ENCODE measurements at places on chromosomes 16 and 17. TPM values are rescaled to one million over a fixed set of nuclear protein-coding genes. Genes with fewer than 3 reads are reported as not detected.

GRCh38 chr16:83674931-83675535, 132.7 kb upstream of the HSBP1 start:
- DNase-seq, result no peak

DNA sequence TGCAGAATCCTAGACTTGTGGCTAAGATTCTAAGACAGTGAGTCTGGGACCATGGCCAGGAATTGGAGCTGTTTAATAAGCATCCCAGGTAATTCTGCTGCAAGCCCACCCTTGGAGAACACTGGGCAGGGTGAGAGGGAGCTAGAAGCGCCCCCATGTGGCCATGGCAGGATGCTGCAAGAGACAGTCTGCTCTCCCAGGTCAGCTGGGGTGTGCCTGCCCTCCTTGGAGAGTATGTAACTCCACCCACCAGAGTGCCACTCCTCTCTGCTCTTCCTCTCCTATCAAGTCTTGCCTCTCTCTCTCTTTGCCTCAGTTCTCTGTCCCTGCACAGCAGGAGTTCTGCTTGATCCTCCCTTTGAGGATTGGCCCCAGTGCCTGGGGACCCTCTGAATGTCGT, 14.9 kb downstream of the RCVRN start:
- DNase-seq, result no peak

The KRT33A gene
- not detected for total RNA-seq

GRCh38 chr17:76405607-76405966, 21.2 kb downstream of the SPHK1 start:
- no peak for DNase-seq

The NPIPA2 gene
- 6.6 TPM for total RNA-seq

DNA sequence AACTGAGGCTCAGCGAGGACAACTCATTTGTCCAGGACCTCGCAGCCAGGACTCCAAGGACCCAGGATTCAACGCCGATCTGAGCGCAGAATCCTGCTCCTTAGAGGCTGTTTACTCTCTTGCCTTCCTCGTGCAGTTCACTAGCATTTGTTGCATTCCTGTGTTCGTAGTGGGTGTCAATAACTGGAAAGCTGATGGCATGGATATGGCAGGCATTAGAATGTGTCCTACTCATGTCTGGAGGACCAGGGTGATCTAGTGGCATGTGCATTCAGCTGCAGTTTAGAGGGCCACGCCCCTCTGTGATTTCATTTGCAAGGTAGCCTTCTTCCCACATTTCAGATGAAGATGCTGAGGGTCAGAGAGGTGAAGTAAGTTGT, 510 bp downstream of the CRISPLD2 start:
- DNase-seq, result no peak

The PRR29 gene
- total RNA-seq, result 0.16 TPM

The MT1G gene
- 995 TPM for total RNA-seq

DNA sequence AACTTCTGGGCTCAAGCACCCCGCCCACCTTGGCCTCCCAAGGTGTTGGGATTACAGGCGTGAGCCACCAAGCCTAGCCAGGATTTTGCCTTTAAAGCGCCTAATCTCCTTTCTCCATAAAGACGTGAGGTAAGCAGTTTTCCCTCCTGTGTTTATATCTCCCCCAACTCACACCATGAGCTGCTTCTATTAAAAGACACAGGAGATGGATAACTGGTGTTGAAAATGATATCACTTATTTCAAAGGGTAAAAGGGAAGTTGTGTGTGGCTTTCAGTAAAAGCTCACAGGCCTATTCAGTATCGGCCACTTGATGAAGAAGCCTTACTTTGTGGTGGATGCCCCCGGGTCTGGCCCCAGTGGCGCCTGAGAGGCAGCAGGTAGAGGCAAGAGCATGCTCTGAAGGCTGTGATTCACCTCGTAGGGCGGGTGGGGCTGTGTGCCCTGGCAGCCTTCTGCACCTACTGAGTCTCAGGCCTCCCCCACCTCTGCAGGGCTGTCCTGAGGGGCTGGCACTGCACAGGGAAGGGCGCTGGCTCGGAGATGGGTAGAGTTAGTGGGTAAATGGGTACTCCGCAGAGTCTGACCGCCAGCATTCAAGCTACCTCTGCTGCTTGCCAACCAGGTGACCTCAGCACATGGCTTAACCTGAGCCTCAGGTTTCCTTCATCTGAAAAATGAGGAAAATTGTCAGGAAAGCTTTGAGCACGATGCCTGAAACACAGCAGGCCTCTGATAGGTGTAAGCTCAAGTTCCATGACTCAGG, 146.8 kb downstream of the CLEC16A start:
- DNase-seq, result no peak

DNA sequence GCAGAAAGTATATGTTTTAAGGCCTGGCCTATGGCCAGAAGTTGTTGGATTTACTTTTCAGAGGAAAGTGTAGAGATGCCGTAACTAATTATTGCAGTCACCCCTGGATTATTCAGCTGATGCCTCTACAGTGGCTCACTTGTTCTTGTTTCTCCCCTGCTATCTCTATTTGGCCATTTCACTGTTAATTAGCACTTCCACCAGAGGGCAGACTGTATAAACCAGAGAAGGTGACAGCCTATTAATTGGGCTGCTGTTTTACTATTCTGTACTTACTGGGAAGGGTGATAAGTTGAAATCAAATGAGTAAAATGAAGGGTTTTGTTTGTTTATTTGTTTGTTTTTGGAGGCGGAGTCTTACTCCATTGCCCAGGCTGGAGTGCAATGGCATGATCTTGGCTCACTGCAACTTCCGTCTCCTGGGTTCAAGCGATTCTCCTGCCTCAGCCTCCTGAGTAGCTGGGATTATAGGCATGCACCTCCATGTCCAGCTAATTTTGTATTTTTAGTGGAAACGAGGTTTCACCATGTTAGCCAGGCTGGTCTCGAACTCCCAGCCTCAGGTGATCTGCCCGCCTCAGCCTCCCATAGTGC, 66.0 kb downstream of the CDK12 start:
- DNase-seq, result no peak

- DNase-seq, result no peak
Measured at GRCh38 chr16:74716355-74716754, 15.7 kb upstream of the MLKL start.

The RNF222 gene
- not detected for total RNA-seq

The RMI2 gene
- 46.3 TPM for total RNA-seq

- no peak for DNase-seq
Measured at GRCh38 chr16:85017151-85017550, 5.8 kb upstream of the ZDHHC7 start.

GRCh38 chr17:17667231-17667630, 14.0 kb upstream of the RAI1 start:
- no peak for DNase-seq

- peak; percentile 63 for DNase-seq
Measured at GRCh38 chr16:381789-382717, at the start of gene PGAP6. TSS of gene PGAP6 (minus strand) at chr16:381978. CDS start at chr16:381821, 157 bp downstream.

GRCh38 chr17:81527591-81528383, at the start of gene FSCN2:
TSS of gene FSCN2 (plus strand) at chr17:81528377. CDS start at chr17:81528532, 155 bp downstream.
- no peak for DNase-seq

The KCNH4 gene
- total RNA-seq, result 0.07 TPM

DNA sequence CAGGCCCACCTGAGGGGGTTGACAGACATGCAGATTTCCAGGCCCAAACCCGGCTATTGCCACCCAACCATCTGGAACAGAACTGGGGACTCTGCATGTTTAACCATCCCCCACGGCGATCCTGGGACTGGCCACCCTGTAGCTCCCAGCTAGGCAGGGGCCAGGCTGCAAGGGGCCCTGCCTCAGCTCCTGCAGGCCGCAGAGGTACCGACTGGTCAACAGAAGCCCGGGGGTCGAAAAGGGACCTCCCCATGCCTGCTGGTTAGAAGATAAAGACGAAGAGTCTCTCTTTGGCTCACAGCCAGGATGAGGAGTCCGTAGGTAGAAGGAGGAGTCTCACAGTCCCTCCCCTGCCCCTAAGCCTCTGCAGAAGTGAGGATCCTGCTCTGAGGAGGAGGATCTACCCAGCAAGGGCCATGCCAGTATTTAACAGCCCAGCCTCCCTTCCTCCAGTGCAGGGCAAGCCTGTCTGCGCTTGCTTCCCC, 223.4 kb upstream of the TNRC6C start:
- peak; percentile 25 for DNase-seq

DNA sequence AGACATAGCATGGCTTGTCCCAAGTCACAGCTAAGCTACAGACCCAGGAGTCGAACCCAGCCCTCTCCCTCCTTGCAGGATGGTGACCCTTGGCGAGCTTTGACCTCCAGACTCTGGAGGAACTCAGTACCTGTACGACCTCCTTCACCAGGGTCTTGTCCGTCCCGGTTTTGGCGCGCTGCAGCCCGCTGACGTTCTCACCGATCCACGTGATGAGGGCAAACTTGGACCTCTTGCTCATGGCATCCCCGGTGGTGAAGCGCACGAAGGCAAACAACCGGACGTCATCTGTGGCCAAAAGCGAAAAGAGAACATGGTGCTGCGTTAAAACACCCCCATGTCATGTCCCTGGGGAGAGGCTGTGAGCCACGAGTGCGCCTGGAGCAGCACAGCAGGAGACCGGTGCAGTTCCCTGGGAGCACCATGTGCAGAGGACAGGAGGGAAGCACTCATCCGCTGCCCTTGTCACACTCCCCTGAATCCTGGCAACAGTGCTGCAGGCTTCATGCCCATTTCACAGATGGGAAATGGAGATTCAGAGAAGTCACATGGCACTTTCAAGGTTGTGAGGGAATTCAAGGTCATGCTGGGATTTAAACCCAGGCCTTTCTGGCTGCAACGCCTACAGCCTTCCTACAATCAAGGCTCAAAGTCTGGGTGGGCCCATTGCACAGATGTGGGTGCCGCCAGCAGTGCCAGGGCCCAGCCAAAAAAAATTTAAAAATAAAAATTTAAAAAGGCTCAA, 27.7 kb downstream of the COTL1 start:
- DNase-seq, result no peak

GRCh38 chr17:19492141-19492540, 41.5 kb upstream of the SLC47A1 start:
- DNase-seq, result no peak

- DNase-seq, result peak; percentile 77
Measured at GRCh38 chr17:18217412-18218015, 7.9 kb upstream of the LLGL1 start.

The C17orf67 gene
- 1.7 TPM for total RNA-seq

The MRPL45 gene
- 34.1 TPM for total RNA-seq

GRCh38 chr17:47324224-47325020, 667 bp downstream of the EFCAB13 start:
- peak; percentile 68 for DNase-seq
